ENCODE measurements at places on chromosomes 7 and 10. TPM values are rescaled to one million over a fixed set of nuclear protein-coding genes. Genes with fewer than 3 reads are reported as not detected.

GRCh38 chr7:22386865-22387264 is 29.9 kb upstream of the RAPGEF5 start:
- no peak for ATAC-seq

DNA sequence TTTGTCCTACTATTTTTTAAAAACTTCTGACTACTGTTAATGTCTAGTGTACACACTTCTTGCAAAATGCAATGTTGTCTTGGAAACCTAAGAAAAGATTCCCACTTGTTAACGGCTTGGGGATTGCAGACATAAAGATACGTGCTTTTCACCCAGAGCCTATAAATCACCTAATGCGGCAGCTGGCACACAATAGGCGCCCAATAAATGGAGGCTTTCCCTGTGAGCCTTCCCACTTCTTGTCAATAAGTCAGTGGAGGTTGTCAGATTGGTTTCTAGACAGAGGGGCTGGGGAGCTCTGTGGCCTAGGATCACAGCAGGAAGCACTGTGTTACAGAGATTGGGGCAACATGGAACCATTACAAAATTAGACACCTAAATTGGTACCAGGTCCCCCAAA is 74.7 kb downstream of the VSTM4 start:
- no peak for ATAC-seq

GRCh38 chr10:78763651-78764395 is 304.9 kb upstream of the ZMIZ1 start:
- peak; percentile 78 for ATAC-seq

GRCh38 chr10:119680050-119680449 is 28.9 kb downstream of the BAG3 start:
- no peak for ATAC-seq

GRCh38 chr10:88553116-88553752 is 29.9 kb downstream of the RNLS start:
- peak; percentile 70 for ATAC-seq

DNA sequence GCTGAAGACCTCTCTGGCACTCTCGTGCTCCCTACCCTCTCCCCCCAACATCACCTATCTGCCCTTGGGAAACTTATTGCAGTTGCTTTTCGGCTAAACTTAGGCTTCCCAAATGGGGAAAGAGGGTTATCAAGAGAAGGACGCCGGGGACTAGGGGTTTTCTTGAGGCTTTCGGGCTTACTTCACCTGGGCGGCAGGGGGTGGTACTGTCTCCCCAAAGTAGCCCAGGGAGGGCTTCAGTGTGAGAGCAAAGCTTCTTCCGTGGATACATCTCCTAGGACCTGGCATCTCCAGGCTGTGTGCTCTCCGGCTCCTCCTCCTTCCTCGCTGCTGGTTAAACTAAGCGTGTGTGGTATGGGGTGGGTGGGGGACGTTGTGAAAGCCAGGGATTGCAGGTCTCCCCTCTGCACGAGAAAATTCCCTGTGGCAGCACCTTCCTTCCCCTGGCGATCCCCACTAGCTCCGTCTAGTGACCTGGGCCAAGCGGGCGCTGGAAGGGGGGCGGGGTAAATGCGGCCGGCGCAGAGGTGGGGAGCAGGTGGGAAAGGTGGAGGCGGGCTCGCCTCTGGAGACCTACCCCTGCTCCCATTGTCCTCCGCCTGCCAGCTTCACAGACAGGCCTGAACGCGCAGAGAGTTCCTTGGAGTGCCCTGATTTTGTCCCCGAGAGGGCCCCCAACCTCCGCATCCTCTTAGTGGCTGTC is 1.1 kb downstream of the PLXDC2 start:
- no peak for ATAC-seq

GRCh38 chr7:131945957-131946544 is 389.6 kb upstream of the PODXL start:
- ATAC-seq, result no peak

- ATAC-seq, result no peak
Observed at GRCh38 chr7:112120696-112121217, 85.4 kb downstream of the DOCK4 start.

- no peak for ATAC-seq
Observed at GRCh38 chr7:26681819-26682418, 182.5 kb downstream of the SKAP2 start.

GRCh38 chr7:111710839-111711380 is 148.6 kb upstream of the IMMP2L start:
- no peak for ATAC-seq

DNA sequence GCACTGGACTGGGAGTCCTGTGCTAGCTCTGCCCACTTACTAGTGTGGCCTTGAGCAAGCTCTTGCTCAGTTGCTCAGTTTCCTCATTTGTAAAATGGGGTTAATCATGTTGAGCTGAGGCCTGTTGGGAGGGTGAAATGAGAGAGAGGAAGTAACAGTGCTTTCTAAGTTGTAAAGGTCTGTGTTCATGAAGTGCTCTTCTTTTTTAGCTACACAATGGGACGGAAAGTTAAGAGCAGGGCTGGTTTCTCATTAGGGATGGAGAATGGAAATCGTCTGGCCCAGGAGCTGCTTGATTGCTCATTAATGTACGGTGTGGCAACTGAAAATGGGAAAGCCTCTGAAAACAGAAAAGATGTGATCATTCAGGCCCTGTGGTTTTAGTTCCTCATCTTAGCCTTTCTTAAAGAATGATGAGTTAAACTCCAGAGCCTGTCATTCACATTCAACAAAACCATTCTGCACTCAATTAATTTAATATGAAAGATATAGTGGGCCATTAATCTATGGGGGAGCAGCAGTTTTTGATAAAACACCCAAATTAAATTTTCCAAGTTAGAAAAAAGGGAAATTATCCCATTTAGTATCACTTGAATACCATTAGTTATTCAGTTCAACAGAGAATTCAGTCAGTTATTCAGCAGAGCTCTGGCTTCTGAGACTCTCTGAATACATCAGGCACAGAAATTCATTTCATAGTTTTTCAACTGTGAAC is 60.5 kb downstream of the SH2D4B start:
- ATAC-seq, result no peak

DNA sequence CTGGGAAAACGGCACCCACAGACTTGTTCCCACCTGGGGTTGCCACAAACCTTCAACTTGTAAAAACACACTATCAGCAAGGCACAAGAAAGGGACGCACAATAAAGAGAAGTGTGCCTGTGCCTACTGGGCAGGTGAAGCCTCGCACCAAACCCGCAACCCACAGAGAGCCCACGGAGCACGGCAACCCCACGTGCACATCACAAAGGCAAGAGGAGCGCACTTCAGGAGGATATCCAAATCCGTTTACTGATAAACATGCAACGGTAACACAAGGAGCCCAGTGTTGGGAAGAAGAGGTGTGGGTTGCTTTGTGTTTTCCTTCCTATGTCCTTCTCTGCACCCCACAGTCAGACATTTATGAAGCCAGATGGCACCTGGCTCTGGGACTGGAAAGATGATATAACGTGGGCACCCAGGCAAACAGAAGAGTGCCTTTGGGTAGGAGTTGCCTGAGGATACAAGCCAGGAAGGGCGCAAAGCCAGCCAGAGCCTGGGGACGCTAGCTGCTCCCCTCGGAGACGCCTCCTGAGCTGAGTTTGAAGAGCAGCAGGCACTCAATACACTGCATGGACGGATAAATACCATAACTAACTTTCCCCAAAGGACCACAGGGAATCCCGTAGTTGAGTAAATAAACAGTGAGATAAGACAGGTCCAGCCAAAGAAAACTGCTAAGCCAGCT is 41.6 kb downstream of the TCERG1L start:
- no peak for ATAC-seq

- ATAC-seq, result no peak
Observed at GRCh38 chr7:140981951-140982350, 32.8 kb downstream of the MRPS33 start.

DNA sequence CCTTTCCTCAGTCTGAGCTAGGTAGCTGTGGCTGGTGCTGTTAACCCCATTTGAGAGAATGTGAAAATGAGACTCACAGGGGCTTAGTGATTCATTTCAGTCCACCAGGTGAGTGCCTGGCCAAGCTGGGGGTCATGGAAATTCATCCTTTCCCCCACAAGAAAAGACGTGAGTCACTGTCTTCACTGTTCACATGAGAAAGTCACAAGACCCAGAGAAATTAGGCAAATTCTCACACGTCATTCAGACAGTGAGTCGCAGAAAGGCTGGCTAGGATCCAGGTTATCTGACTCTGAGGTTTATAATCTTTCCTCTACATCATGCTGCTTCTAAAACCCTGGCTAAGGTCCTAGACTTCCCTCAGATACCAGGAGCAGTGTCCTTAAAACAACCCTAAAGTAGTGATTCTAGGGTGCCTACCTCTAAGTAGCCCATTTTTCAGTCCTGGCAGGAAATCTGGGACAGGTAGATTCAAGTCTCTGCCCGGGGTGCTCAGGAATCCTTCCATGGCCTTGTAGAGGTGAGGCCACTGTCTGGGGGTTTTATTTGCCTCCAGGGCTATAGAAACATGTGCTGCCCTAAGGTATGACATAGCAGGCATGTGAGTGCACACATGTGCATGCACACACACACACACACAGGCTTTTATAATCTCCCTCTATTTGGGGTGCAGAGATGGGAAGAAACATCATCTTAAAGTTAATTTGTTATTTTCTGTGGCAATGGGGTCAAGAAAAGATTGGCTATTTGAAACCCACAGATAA is 427.9 kb upstream of the CELF2 start:
- ATAC-seq, result peak; percentile 24

DNA sequence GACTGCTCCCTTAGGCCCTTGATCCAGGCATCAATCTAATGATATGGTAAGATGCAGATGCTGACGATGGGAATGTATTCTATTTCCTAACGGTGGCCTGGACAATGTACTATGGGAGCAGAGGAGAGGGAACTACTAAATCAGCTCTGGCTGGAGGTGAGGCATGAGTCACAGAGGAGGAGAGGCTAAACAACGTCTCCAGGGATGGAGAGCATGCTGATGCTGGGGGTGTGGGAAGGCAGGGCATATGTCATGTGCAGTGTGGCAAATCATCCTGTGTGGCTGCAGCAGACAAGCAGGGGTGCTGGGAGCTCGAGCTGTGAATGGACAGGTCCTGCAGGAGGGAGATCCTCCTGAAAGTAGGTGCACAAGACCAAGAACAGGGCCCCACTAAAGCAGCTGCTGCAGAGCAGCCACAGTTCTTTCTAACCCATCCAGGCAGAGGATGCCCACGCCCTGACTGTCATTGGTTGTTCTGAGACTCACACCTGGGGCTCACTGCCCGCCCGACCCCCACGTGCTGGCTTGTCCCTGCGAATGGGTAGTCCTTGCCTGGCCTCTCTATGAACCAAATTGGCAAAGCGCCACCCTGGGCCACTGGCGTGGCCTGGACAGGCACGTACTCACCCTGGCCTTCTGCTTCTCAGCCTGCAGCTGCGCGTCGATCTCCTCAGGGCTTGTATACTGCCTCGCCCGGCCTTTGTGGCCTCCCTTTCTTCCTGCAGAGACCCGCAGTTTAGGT is 4.0 kb downstream of the PDAP1 start:
- ATAC-seq, result no peak

- ATAC-seq, result no peak
Observed at GRCh38 chr7:159117366-159118196, 27.1 kb downstream of the VIPR2 start.

- ATAC-seq, result no peak
Observed at GRCh38 chr7:47369736-47370135, 212.2 kb downstream of the TNS3 start.

Gene PRKG1
- 27.5 TPM for total RNA-seq

Gene MSMB
- total RNA-seq, result not detected

Gene AKR1E2
- 15.9 TPM for total RNA-seq

Gene TEX36
- total RNA-seq, result not detected

Gene CARD11
- total RNA-seq, result 0.27 TPM

Gene LEP
- not detected for total RNA-seq

Gene CALU
- total RNA-seq, result 273 TPM

Gene PLEKHA1
- total RNA-seq, result 62.1 TPM

Gene BMI1
- total RNA-seq, result 86.9 TPM
